ENCODE measurements at places on chromosomes 1 and 21. TPM values are rescaled to one million over a fixed set of nuclear protein-coding genes. Genes with fewer than 3 reads are reported as not detected.

DNA sequence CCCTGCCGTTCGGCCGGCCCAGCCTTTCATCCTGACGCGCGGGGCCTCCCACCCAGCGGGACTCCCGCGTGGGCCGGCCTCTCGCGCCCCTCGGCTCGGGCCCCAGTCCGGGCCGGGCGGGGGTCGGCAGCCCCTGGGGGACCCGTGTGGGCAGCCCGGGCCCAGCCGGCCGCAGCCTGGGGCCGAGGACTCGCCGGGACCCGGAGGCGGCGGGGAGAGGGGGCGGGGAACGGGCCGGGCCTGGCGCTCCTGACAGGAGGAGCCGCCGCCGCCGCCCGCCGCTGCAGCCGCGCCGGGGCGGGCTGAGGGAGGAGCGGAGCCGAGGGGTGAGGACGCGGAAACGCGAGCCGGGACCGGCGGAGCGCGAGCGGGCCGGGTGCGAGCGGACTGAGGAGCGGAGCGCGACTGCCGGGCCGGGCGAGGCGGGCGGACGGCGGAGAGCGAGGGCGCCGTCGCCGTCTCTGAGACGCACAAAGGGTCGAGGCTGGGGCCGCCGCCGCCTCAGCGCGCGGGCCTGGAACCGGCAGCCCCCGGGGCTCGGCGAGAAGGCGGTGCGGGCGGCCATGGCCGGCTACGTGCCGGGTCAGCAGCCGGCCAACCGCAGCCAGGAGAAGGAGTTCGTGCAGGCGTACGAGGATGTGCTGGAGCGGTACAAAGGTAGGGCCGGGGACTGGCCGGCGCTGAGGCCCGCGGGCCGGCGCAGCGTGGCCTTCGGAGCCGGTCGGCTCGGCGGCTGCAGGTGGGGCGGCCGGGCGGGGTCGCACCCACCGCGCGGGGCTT is 79.1 kb downstream of the NDUFS5 start:
- DNase-seq, result peak; percentile 84

GRCh38 chr1:87897481-87897880 is 568.8 kb downstream of the LMO4 start:
- DNase-seq, result no peak

DNA sequence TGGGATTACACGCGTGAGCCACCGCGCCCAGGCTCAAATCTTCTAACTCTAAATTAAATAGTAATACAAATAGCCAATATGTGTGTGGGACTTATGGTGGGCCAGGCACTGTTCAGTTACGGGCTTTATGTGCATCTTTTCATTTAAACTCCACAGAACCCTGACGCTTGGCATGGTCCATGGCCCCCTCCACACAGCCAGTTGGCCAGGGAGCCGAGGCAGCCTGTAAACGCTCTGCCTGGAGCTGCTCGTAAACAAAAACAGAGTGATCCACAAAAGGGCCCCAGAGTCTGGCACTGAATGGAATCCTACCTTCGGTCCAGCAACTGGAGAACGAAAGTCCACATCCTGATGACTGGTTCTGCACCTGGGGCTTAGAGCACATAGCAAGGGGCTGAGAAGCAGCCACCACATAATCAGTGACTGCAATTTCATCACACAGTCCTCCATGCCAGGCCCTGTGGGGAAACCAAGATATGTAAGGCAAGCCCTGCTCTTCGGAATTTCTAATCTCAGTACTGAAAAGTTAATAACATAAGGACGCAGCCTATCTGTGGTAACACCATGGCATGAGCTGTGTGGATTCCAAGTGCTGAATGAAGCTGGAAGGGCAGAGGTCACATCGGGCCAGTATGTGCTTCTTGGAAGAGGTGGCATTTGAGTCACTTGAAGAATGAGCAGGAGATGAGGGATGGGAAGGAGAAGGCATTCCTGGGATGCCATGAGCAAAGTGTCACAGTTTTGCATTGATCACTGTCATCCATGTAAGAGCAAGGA is 13.5 kb upstream of the ADAMTSL4 start:
- peak; percentile 83 for DNase-seq

DNA sequence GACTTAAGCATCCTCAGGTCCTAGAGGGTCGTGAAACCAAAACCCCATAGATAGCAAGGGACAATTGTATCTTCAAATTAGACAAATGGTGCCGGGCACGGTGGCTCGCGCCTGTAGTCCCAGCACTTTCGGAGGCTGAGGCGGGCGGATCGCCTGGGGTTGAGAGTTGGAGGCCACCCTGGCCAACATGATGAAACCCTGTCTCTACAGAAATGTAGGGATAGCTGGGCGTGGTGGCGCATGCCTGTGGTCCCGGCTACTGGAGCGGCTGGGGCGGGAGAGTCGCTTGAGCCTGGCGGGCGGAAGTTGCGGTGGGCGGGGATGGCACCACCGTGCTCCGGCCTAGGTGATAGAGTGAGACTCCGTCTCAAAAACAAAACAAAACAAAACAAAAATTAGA is 780.6 kb downstream of the BRINP3 start:
- DNase-seq, result no peak

DNA sequence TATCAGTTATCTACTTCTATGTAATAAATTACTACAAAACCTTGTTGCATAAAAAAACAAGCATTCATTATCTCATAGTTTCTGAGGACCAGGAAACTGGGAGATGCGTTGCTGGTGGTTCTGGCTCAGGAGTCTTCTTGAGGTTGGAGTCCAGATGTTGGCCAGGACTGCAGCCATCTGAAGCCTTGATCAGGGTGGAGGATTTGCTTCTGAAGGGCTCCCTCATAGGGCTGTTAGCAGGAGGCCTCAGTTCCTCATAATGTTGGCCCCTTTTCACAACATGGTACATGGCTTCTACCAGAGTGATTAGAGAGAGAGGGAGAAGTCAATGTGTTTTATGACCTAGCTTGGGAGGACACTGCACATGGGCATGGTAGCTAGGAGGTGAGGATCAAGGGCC is 137.4 kb downstream of the CNIH3 start:
- DNase-seq, result no peak

GRCh38 chr1:74586253-74586897 is 74.0 kb upstream of the LRRC53 start:
- DNase-seq, result peak; percentile 2

DNA sequence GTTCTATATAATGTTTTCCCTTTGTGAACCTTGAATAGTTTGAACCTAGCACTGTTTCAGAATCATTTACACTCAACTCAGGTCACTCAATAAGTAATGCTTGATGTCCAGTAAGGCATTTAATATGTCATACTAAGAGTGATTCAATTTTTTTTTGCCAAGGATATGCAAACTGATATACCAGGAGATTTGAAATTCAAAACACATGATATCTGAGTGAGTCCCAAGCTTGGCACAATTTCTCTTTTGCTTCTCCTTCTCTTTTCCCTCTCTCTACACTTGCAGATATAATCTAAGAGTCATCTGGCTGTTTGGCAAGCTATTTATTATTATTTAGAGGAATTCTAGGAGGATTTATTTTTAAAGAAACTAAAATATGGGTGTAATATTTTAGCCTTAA is 61.6 kb upstream of the SPAG17 start:
- DNase-seq, result no peak

Gene HSF2BP
- total RNA-seq, result 4.8 TPM

Gene MYOG
- not detected for total RNA-seq

Gene CASQ2
- not detected for total RNA-seq

Gene DPT
- total RNA-seq, result 11.8 TPM
